ENCODE measurements at places on chromosomes 1 and 21.

DNA sequence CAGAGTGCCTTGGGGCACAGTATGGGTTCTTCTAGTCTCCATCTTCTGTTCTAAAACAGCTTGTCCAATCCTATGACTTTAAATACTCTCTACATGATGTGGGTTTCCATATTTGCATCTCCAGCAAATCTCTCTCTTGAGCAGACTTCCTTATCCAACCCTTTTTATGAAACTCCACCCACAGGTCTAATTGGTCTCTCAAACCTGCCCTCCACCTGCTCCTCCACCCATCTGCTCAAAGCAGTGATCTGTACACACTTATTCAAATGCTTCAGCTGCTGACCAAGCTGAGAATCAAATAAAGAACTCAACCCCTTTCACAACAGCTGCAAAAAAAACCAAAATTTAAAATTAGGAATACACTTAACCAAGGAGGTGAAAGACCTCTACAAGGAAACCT is 11.5 kb downstream of the MCOLN2 start:
- peaks cover 5% of the 10 kb centered on the region for H3K27me3 ChIP-seq
- H3K27ac ChIP-seq = no peak overlapping the region
- H3K36me3 ChIP-seq = peaks cover 29% of the 10 kb centered on the region
- peaks cover 23% of the 10 kb centered on the region for H3K4me1 ChIP-seq

DNA sequence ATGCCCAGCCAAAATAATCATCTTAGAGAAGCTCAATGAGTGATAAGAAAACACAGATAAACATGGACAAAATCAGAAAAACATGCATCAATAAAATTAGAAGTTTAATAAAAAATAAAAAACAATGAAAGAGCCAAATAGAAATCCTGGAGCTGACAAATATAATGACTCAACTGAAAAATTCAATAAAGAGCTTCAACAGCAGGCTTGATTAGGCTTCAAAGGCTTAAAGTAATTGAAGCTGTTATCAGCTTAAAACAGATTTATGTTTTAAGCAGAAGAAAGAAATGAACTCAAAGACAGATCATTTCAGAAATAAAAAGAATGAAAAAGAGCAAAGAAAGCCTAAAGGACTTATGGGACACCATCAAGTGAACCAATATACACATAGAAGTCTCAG is 28.3 kb downstream of the RGSL1 start:
- no peaks in the 10 kb centered on the region for H3K4me1 ChIP-seq
- peaks cover 7% of the 10 kb centered on the region for H3K27me3 ChIP-seq
- no peaks in the 10 kb centered on the region for H3K36me3 ChIP-seq
- H3K4me3 ChIP-seq = no peak overlapping the region
- H3K27ac ChIP-seq = no peak overlapping the region
- no peak for DNase-seq

- H3K36me3 ChIP-seq = no peaks in the 10 kb centered on the region
- no peaks in the 10 kb centered on the region for H3K4me1 ChIP-seq
- no peak overlapping the region for H3K27ac ChIP-seq
- H3K4me3 ChIP-seq = no peak overlapping the region
- DNase-seq = no peak
Measured at GRCh38 chr1:188429386-188429785, 1600.6 kb downstream of the PLA2G4A start.

DNA sequence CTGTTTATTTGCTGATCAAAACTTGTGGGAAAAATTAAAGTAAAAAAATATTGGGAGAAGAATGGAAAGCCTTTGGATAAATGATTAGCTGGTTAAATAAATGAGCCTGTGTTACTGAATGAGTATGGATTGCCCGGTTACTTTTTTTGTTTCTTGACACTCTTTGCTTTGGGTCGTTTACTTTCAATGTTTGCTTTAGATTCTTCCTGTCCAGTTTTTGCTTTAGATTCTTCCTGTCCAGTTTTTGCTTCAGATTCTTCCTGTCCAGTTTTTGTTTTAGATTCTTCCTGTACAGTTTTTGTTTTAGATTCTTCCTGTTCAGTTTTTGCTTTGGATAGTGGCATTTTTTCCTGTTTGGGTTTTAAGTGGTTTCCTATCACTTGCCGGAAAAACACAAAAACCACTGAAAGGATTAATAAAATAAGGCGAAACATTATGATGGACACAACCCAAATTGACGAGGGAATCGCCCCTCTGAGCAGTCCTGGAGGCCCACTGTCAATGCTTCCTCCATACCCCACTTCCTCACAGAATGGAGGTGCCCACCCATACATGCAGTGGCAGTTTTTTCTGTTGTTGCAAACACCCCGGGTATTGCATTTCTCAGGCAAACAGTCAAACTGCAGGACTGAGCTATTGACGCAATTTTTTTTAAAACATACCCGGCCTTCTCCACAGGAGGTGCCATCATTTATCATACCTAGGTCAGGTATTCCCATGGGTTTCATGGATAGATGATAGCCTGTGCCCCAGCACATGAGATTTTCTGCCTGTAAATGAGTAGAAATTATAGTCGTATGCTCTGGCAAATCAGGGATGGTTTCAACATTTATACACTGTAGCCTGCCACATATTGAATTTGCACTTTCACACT is 2.3 kb downstream of the ADAM30 start:
- H3K27ac ChIP-seq = no peak overlapping the region
- no peak overlapping the region for H3K4me3 ChIP-seq
- DNase-seq = no peak
- H3K4me1 ChIP-seq = peaks cover 12% of the 10 kb centered on the region
- H3K27me3 ChIP-seq = peaks cover 22% of the 10 kb centered on the region

GRCh38 chr1:186325239-186325638 is 49.8 kb downstream of the TPR start:
- DNase-seq = no peak
- no peak overlapping the region for H3K4me3 ChIP-seq
- H3K36me3 ChIP-seq = peaks cover 52% of the 10 kb centered on the region
- no peaks in the 10 kb centered on the region for H3K27me3 ChIP-seq

GRCh38 chr1:23845163-23845562 is 19.9 kb upstream of the HMGCL start:
- no peaks in the 10 kb centered on the region for H3K4me1 ChIP-seq
- peaks cover 28% of the 10 kb centered on the region for H3K36me3 ChIP-seq
- H3K4me3 ChIP-seq = no peak overlapping the region
- H3K27me3 ChIP-seq = no peaks in the 10 kb centered on the region
- no peak overlapping the region for H3K27ac ChIP-seq

- no peak for DNase-seq
- no peaks in the 10 kb centered on the region for H3K27me3 ChIP-seq
- H3K27ac ChIP-seq = no peak overlapping the region
Measured at GRCh38 chr1:51648180-51649109, 31.6 kb downstream of the OSBPL9 start.

DNA sequence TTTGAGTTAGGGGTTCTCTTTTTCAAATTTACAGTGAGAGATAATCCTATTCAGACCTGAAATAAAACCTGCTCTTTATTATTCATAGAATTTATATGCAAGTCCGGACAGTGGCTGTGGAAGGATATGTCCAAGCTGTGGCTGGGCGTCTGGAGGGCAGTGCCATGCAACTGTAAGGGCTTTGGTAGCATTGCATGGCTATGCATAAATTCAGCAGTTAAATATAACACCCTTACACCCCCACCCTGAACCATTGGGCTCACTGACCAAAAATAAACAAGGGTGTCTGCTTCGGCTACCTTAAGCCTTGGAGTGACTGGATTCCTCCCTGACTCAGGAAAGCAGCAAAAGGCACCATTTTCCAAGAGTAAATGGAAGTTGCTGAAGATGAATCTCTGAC is 5.4 kb downstream of the CHTOP start:
- no peak overlapping the region for H3K4me3 ChIP-seq
- peaks cover 77% of the 10 kb centered on the region for H3K36me3 ChIP-seq
- H3K27me3 ChIP-seq = no peaks in the 10 kb centered on the region
- H3K27ac ChIP-seq = no peak overlapping the region
- no peak for DNase-seq

DNA sequence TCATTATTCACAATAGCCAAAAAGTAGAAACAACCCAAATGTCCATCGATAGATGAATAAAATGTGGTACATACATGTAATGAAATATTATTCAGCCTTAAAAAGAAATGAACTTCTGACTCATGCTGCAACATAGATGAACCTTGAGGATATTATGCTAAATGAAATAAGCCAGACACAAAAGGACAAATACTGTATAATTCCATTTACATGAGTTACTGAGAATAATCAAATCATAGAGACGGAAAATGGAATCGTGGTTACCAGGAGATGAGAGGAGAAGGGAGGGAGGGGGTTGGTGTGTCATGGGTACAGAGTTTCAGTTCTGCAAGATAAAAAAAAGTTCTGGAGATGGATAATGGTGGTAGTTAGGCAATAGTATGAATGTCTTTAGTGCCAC is 184.1 kb downstream of the PSMG1 start:
- no peak overlapping the region for H3K4me3 ChIP-seq
- no peaks in the 10 kb centered on the region for H3K36me3 ChIP-seq
- peaks cover 10% of the 10 kb centered on the region for H3K27me3 ChIP-seq
- no peak overlapping the region for H3K27ac ChIP-seq

GRCh38 chr1:235745503-235746136 is 96.0 kb upstream of the GNG4 start:
- H3K27ac ChIP-seq = no peak overlapping the region
- no peaks in the 10 kb centered on the region for H3K4me1 ChIP-seq
- no peak overlapping the region for H3K4me3 ChIP-seq
- peak; percentile 2 for DNase-seq
- peaks cover 32% of the 10 kb centered on the region for H3K36me3 ChIP-seq
- H3K27me3 ChIP-seq = no peaks in the 10 kb centered on the region

- no peak overlapping the region for H3K27ac ChIP-seq
- H3K36me3 ChIP-seq = no peaks in the 10 kb centered on the region
Measured at GRCh38 chr1:246949956-246950355, 18.2 kb upstream of the AHCTF1 start.

- H3K36me3 ChIP-seq = peaks cover 4% of the 10 kb centered on the region
- DNase-seq = peak; percentile 33
- no peak overlapping the region for H3K4me3 ChIP-seq
- H3K27ac ChIP-seq = no peak overlapping the region
- no peaks in the 10 kb centered on the region for H3K27me3 ChIP-seq
Measured at GRCh38 chr1:25813734-25814471, 5.9 kb upstream of the MTFR1L start.

DNA sequence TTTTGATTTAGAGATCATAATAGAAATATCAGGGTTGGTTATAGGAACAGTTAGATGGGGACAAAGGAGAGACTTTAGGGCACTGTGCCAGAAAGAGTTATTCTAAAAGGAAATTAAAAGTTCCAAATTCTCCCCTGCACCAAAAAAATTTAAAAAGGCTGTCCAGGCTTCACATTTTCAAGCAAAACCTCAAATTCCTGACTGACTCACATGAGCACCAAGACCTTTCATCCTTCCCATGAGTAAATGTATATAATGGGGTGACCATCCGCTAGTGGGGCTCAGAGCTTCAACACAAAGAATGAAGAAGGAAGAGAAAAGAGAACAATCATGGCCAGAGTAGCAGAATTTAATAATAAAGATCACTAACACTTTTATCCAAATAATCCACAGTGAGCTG is 131.6 kb upstream of the MROH9 start:
- no peak overlapping the region for H3K4me3 ChIP-seq
- no peak for DNase-seq
- H3K36me3 ChIP-seq = no peaks in the 10 kb centered on the region

GRCh38 chr1:1958071-1958541 is 39.0 kb upstream of the TMEM52 start:
- H3K27me3 ChIP-seq = peaks cover 29% of the 10 kb centered on the region
- no peaks in the 10 kb centered on the region for H3K36me3 ChIP-seq

DNA sequence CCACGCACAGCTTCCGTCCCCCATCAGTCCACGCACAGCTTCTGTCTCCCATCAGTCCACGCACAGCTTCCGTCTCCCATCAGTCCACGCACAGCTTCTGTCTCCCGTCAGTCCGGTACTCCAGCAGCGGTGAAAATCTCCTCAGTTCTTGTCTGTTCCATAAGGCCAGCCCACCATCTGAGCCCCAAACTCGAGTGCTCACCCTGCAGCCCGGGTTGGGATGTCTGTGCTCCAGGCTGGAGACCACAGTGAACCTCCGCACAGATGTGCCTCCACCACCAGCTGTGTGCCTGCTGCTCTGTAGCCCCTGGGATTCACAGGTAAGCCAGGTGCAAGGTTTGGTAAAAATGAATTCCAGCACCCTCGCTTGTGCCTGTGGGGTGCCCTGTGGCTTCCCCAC is 258.6 kb downstream of the NPHP4 start:
- peaks cover 5% of the 10 kb centered on the region for H3K27me3 ChIP-seq
- H3K4me3 ChIP-seq = no peak overlapping the region
- no peak overlapping the region for H3K27ac ChIP-seq
- no peaks in the 10 kb centered on the region for H3K36me3 ChIP-seq

GRCh38 chr1:45152126-45152525 is 54.3 kb downstream of the ZSWIM5 start:
- no peaks in the 10 kb centered on the region for H3K36me3 ChIP-seq
- no peaks in the 10 kb centered on the region for H3K27me3 ChIP-seq
- H3K4me3 ChIP-seq = no peak overlapping the region
- H3K27ac ChIP-seq = no peak overlapping the region
- peaks cover 5% of the 10 kb centered on the region for H3K4me1 ChIP-seq

- peaks cover 5% of the 10 kb centered on the region for H3K27me3 ChIP-seq
- H3K27ac ChIP-seq = no peak overlapping the region
- no peak for DNase-seq
- H3K4me3 ChIP-seq = no peak overlapping the region
- no peaks in the 10 kb centered on the region for H3K4me1 ChIP-seq
Measured at GRCh38 chr1:100757946-100758345, 38.4 kb downstream of the VCAM1 start.

GRCh38 chr1:175209493-175209921 is 16.9 kb upstream of the KIAA0040 start:
- peaks cover 53% of the 10 kb centered on the region for H3K4me1 ChIP-seq
- peak overlapping the region; percentile 65 for H3K4me3 ChIP-seq
- peak; percentile 27 for DNase-seq
- no peaks in the 10 kb centered on the region for H3K36me3 ChIP-seq
- H3K27ac ChIP-seq = peak overlapping the region; percentile 96
- H3K27me3 ChIP-seq = no peaks in the 10 kb centered on the region

DNA sequence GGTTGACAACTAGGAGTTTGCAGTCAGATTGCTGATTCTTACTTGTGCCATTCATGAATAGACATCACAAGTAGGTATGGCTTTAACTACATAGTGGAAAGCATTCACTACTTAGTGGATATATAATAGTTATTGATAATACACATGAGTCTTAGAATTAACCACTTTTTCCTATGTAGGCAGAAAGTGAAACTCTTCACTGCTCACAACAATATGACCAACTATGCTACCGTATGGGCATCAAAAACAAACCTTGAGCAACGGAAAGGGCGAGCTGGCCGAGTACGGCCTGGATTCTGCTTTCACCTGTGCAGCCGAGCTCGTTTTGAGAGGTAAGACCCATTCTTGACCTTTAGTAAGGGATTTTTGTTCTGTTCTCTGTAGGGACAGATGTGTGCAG is 38.7 kb downstream of the DHX9 start:
- H3K36me3 ChIP-seq = peaks cover 90% of the 10 kb centered on the region
- H3K4me3 ChIP-seq = no peak overlapping the region
- H3K27ac ChIP-seq = peak overlapping the region; percentile 81
- peak; percentile 58 for DNase-seq
- peaks cover 26% of the 10 kb centered on the region for H3K4me1 ChIP-seq
- no peaks in the 10 kb centered on the region for H3K27me3 ChIP-seq

DNA sequence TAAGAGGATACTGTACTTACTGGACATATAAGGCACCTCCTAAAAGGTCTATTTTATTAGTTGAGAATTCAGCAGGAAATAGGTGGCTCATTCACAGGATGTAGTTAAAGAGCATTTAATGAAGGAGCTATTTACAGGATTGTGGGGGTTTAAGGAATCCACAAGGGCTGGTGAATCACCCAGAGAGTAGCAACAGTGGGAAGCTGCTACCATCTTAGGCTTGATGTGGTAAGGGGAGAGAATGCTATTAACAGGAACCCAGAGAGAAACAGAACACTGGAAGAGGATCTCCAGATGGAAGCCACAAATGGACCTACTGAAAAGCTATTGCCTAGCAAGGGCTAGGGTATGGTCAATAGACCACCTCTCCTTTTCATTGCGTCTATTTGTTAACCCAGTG is 52.0 kb upstream of the COL11A1 start:
- no peak overlapping the region for H3K4me3 ChIP-seq
- no peaks in the 10 kb centered on the region for H3K27me3 ChIP-seq
- no peak for DNase-seq
- no peak overlapping the region for H3K27ac ChIP-seq
- H3K36me3 ChIP-seq = no peaks in the 10 kb centered on the region

Data from activated CD8-positive, alpha-beta T cell treated with anti-CD3 and anti-CD28 coated beads for 36 hours (primary cell).